Activated CD4-positive, alpha-beta T cell treated with anti-CD3 and anti-CD28 coated beads, Interleukin-2, amount 50 U/mL, for 4 hours (primary cell): ENCODE measurements at places on chromosomes 4 and X.

GRCh38 chr4:95362906-95363558 lies 185.7 kb downstream of the UNC5C start:
- DNase-seq = no peak

DNA sequence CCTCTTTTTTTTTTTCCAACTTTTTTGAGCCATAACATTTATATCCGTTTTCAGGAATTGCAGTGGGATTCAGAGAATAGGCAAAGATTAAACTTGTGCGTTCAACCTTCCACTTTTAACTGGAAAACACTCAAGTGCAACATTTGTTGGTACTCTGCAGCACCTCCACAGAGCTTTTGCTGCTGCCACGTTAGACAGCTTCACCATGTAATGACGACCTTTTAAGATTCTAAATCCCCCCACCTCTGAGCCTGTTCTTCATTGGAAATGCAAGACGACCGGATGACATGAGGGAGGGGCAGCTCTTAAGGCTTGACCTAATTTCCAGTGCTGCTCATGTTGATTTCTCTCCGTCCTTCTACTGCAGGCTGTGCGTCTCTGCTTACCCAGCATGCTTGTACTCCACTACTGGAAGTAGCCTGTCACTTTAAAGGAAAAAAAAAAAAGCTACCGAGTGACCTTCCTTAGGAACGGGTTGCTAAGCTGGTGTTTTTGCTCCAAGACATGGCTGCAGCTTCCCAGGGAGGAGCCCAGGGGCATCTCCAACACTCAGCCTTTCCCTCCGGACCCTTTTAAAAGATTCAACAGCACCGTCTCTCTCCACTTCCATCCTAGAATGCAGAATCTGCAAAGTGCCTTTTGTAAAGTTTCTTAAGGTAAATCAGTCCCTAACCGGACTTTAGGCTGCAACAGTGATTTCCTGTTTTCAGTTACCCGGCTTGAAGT lies at the start of gene CC2D2A:
Gene CC2D2A (plus strand): TSS at position 481 of the 726 bp plus-strand sequence. CDS start 6,051 bp downstream, outside the sequence.
- DNase-seq = no peak

DNA sequence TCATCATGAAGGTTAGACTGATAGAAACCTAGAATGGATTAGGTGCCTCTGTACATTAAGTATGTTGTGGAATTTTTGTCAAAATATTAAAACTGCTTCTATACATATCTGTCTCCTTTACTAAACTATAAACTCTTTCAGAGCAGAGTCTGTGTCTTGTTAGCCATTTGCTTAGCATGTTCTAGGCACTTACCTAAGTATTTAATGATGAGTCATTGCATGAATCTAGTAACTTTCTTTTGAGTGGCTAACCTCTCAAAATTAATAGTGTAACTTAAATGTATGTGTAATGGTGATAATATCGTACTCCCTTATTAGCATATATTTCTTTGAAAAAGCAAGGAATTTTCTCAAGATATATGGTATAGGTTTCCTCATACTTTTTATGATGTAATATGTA lies 57.8 kb downstream of the RAP1GDS1 start:
- no peak for DNase-seq

GRCh38 chr4:147909225-147909624 lies 177.3 kb downstream of the ARHGAP10 start:
- DNase-seq = no peak

DNA sequence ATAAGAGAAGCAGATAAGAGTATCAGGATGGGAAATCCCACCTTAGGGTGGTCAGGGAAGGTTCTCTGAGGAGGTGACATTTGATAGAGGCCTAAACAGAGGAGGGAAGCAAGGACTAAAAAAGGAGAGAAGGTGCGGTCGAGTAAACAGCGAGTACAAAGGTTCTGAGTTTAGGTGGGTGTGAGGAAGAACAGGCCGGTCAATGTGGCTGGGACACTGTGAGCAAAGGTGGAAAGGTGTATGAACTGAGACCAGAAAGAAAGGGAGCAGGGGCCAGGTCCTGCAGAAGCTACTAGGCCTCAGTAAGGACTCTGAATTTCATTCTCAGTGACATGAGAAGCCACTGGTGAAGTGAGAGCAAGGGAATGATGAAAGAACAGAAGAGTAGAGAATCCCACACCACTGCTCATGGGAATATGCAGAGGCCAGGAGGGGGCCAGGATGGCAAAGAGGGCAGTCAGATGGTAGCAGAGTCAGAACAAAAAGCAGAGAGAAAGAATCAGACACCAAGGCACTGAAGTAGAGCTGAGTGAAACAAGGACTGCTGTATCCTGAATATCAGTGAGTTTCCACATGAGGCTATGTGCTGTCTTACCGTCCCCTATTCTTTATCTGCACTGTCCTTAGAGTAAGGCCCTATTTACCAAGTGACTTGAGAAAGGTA lies 18.0 kb downstream of the PRSS48 start:
- no peak for DNase-seq

- DNase-seq = no peak
These were observed 25.6 kb downstream of the FLNA start for GRCh38 chrX:154348646-154349358.

DNA sequence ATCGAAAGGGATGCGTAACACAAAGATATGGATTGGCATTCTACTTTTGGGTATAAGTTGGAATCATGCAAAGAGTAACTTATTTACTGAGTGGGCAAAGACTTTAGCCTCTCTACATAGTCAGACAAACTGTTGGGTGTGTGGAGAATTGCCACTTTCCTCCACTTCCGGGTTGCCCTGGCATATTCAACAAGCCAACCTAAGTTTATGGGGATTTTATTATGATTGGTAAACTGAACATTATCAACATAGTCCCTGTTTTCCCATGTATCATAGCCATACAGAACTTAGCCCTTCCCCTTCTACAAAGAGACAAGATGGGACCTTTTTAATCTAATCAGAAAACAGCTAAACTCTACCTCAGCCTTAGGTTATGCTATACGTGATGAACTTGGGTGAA lies 121.6 kb downstream of the AGTR2 start:
- DNase-seq = no peak

GRCh38 chr4:78222575-78223186 lies 165.6 kb downstream of the FRAS1 start:
- DNase-seq = no peak

- DNase-seq = no peak
These were observed 810.3 kb downstream of the IL1RAPL1 start for GRCh38 chrX:29397506-29397905.

DNA sequence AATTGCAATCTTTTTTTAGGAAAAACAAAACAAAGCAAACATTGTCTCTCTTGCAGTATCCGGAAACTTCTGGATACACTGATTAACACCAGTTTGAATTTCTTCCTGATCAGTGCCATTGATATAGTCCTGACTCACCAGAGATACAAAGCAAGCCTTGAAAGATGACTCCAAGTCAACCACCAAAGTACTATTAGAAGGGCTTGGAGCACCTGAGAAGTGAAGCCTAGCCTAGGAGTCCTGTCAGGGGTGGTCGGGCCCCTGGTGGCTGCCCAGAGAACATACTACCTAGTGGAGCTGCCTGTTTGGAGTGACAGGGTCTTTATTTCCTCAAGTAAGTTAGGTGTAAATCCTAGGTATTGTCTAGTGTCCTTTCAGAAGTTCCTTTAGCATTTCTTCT lies 593.2 kb downstream of the ZNF674 start:
- no peak for DNase-seq

- no peak for DNase-seq
These were observed 78.7 kb upstream of the DCLK2 start for GRCh38 chr4:149999485-150000074.

GRCh38 chr4:173171098-173171497 lies 2.5 kb downstream of the GALNT7 start:
- no peak for DNase-seq
